ENCODE measurements at places on chromosomes 2 and 18.

DNA sequence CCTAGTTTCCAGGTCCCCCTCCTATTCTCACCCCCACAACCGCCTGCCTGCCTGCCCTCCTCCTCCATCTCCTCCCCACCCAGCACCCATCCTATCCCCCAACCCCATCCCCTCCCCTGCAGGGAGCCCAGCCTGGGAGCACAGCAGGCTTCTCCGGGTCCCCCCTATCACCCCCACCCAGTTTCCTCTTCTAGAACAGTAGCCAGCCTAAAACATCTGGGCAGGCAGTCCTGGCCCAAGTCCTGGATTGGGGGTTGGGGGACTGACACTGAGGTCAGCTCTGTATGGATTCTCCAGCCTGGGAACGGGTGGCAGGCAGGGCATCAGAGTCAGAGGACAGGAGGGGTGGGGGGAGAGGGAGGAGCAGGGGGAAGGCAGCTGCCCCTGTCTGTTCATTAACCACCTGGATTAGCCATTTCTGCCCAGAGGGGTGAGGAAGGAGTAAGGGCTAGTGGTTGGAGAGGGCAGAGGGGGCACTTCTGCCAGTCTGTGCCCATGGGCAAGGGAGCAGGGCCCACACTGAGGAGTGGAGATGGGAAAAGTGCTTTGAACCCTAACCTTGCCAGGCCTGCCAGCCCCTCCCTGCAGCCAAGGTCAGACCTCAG, 60.0 kb downstream of the TNS1 start:
- DNase-seq = no peak

DNA sequence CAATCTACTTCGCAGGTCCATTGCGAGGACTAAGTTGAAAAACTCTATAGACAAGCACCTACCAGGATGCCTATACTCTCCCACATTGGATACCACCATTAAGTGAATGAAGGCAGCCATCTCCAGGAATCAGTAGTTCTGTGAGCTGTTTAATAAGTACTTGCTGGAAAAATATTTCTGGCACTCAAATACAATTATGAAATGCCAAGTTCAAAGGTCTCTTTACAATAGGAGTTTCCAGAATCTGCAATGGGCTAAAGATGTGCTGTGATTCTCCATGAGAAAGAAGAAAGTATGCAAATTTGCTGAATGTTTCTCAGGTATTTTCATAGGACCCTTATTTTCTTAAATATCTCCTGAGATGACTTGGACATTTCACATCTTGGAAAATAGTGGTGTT, 103.0 kb downstream of the AP1S3 start:
- no peak for DNase-seq

DNA sequence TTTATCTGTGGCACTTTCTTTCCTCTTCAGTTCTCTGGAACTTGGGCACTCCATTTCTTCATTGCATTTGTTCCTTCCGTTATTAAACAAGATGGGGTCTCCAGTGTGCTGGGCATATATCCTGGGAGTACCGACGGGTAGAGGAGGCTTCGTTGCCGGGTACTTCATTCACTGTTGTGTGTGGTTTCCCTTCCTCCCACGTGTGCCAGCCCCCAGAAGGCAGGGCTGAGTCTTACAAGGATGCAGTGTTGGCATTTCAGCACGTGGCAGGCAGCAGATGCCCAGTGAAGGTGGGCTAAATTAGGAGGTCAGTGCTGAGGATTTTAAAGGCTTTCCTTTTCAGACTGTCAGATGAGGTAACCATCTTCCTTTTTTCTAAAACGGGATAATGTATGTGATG, 58.6 kb downstream of the MGAT5 start:
- no peak for DNase-seq

DNA sequence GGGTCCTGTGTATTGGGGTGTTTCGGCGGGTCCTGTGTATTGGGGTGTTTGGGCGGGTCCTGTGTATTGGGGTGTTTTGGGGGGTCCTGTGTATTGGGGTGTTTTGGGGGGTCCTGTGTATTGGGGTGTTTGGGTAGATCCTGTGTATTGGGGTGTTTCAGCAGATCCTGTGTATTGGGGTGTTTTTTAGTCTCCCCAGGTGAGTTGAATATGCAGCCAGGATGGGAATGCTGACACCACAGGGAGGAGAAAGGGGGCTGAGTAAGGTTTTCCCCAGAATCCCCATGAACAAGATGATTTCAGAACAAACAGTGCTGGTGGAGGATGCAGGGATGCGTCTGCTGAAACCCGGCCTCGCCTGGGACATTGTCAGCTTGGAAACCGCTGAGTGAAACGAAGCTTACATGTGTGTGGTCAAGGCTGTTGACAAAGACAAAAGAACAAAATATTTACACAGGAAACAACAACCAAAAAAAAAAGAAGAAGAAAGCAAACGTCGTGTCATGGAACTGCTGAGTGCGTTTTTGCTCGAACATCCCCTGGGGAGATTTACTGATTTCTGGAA, 88.5 kb upstream of the ODC1 start:
- DNase-seq = no peak
